ENCODE measurements at places on chromosomes 7 and 10. TPM values are rescaled to one million over a fixed set of nuclear protein-coding genes. Genes with fewer than 3 reads are reported as not detected.

TFEC gene
- 0.07 TPM for total RNA-seq

TWIST1 gene
- total RNA-seq = 20.9 TPM

LRMDA gene
- total RNA-seq = 0.07 TPM

IFIT1B gene
- total RNA-seq = not detected

AKR1C1 gene
- total RNA-seq = 28.1 TPM

WNT8B gene
- total RNA-seq = not detected

EGFR gene
- total RNA-seq = 79.3 TPM

GPRIN2 gene
- not detected for total RNA-seq

CRPPA gene
- 0.26 TPM for total RNA-seq

CPN1 gene
- total RNA-seq = not detected

GRCh38 chr7:4102231-4102841, 579.8 kb upstream of the FOXK1 start:
- no peak for DNase-seq

GRCh38 chr7:128265906-128266300, 24.8 kb downstream of the LEP start:
- no peak for DNase-seq

DNA sequence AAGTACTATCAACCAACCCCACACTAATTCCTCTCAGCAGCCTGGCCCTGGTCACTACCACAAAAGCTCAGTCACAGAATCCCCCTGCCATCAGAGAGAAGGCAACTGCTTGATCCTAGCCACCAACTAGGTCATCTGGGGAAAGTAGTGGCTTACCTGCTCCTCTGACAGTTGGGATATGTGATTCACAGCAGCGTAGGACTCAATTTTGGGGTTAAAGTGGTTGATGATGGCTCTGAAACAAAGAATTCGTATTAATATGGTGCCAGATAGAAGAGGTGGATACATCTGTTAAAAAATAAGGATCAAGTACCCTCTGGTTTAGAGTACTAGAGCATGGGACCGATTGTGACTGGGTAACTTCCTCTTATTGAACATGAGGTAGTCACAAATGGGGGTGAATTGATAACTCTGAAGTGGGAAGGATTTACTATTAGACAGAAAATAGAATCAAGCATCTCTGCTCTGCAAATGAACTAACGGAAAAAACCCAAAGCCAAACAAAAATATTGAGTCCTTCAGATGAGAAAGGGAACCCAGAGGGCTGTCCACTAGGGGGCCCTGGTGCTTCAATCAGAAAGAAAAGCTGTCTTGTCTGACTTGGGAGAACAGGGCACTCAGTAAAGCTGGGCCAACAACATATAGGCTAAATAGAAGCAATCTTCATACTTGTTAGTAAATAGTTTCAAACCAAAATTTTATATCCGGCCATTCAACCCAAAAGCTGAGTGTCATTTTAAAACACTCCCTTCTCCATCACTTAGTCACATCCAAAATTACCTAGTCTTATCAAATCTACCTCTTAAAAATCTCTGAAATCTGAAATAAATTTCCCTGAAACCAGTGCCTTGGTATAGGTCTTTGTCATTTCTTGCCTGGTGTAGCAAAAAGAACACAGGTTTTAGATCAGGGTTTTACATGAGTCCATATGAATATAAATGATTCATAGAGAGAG, 45.9 kb upstream of the KCNIP2 start:
- DNase-seq = peak; percentile 83

DNA sequence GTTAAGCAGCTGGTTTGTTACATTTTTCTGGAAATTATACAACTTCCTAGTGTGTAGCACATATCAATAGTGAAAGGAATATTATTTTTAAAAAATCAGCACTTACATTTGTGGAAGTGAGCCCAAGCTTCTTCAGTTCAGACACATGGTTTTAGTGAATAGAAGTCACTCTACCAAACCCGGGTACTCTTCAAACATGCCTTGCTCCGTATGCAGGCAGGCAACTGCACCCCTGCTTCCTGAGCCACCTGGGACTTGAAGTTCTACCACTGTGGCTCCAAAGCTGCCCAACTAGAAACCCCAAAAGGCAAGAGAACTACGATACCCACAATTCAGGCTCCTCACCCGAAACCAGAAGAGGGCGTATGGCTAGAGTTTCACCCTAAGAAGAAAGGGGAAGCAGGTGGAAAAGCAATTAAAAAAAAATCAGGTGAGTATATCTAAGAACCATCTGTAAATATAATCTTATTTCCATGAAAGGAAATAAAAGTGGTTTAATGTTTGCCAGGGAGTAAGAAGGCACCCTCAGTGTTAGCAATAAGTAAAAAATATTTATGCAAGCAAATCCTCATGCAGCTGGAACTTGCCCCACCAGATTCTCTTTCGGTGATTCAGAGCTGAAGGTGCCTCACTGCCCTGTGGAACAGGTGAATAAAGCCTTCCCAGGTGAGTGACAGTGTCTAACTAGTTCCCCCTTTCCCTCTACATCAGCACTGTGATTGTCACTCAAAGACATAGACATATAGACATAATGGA, at the start of gene MACC1:
MACC1 (minus strand) TSS at position 192 of the 756 bp plus-strand sequence. CDS start 55,522 bp downstream, outside the sequence.
- no peak for DNase-seq

GRCh38 chr10:78513986-78514385, 480.3 kb downstream of the RPS24 start:
- no peak for DNase-seq

- peak; percentile 59 for DNase-seq
These were observed 9.2 kb downstream of the BNIP3 start for GRCh38 chr10:131972474-131973071.

DNA sequence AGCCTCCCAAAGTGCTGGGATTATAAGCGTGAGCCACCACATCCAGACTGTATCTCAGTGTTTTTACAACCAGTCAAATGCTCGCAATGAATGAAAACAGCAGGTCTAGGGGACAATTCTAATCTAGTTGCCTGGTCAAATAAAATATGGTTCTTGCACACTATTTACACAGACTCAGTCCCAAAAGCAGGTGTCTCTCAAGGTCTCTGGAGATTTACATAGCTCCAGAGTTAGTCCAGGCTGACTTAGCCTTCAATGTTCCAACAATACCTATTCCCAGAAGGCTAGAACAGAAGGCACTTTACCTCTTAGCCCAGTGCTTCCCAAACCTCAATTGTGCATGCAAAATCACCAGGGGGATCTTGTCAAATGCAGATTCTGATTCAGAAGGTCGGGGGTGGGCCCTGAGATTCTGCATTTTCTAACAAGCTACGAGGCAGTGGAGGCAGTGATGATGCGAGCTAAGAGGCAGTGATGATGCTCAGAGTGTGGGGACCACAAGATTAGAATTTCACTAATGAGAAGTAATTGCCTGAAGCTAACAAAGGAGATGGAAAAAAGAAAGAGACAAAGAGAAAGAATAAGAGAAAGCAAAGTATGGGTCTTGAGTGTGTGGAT, 6.4 kb downstream of the KIAA1549 start:
- DNase-seq = no peak

DNA sequence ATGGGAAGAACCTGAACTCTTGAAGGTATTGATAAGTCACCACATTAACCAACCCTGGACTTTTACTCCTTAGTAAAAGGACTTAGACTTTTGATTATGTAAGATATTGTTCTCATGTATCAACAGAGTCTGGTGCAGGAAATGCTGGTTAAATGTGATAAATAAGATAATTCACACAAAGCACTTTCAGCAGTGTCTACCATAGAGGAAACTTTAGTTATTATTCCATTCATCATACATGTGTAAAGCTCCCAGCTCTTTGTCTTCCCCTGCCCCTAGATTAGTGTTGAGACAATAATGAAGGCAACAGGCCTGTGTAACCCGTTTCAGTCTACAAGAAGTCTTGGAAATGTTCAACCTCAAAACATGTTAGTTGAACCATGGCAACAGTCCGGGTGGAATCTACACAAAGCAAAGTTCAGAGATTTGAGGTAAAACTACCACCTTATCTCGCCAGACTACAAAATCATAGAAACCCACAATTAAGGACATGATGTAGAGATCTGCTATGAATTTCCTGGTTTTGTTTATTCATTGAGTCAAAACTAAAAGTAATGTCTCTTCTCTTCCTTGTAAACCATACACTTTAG, 109.9 kb upstream of the ADO start:
- no peak for DNase-seq

DNA sequence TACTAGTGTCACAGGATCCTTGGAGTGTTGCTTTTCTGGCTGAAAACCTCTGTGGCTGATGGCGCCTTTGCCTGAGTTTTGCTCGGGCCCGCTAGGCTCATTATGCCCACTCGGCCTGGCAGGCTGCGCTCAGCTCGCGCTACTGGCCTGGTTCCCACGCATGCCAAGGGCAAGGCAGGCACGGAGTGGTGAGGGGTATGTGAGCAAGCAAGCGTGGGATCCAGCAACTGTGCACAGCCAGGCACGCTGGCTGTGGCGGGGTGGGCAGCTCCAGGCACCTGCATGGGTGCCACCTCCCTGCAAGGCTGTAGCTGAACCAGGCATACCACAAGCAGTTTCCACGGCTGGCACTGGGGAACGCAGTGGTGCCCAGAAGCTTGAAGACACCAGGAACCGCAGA, 562.6 kb downstream of the GRM8 start:
- no peak for DNase-seq

GRCh38 chr10:44956717-44957706, 2.6 kb upstream of the RASSF4 start:
- DNase-seq = no peak

- DNase-seq = no peak
These were observed 240.3 kb downstream of the SEC23IP start for GRCh38 chr10:120132811-120133210.

- DNase-seq = no peak
These were observed 91.7 kb downstream of the MLLT10 start for GRCh38 chr10:21625623-21626229.

- no peak for DNase-seq
These were observed 20.9 kb downstream of the INSYN2A start for GRCh38 chr10:127175357-127176110.

- DNase-seq = no peak
These were observed 115.1 kb downstream of the CCNY start for GRCh38 chr10:35451151-35452016.
